ENCODE measurements at places on chromosomes 3 and 15.

- DNase-seq = no peak
These were observed 395.2 kb downstream of the MECOM start for GRCh38 chr3:169268286-169268776.

- no peak for DNase-seq
These were observed 263.7 kb downstream of the OCA2 start for GRCh38 chr15:27835233-27835939.

DNA sequence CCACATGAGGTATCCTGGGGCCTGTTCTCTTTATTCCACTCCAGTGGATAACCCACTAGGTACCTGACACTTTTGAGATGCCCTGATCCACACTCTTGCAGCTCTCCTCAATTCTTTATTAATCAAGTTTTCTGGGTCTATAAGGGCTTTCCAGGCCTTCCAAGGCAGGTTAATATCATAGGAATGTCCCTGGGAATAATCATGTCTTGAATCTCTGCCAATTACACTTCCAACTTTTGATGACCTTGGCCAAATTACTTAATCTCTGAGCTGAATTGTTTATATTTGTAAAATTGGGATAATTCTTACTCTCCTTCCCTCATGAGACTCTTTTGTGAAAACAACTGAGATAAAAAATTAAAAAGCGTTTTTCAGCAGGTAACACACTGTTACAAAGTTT is 881.7 kb downstream of the MCTP2 start:
- DNase-seq = peak; percentile 12

- DNase-seq = peak; percentile 21
These were observed 71.7 kb upstream of the SNRK start for GRCh38 chr3:43214616-43215015.

- DNase-seq = no peak
These were observed 28.0 kb downstream of the ARHGAP31 start for GRCh38 chr3:119322021-119322834.

DNA sequence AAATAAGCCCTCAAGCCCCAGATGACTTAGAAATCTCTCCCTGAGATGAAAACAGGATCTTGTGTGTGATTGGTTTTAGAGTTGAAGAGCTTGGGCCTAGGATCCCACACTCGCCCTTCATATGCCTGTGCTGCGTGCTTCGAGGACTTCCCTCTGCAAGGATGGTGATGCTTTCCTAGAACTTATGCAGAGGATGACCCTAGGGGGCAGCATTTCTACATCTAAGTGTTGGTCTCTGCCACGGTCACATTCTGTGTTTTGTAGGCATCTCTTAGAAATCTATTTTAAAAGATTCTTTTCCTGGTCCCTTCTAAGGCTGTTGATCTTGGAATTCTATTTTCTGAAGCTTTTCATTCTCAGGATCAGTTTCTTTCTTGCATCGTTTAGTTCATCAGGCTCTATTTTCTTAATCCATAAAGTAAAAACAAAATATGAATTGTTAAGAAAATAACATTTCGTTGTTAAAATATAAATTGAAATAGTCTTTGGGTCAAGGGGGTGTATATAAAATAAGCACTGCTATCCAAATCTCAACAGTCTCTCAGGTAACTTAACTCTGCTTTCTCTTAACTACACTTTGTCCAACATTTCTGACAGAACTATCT is 45.7 kb downstream of the WDR76 start:
- DNase-seq = peak; percentile 83

- DNase-seq = peak; percentile 92
These were observed 29.5 kb downstream of the KLHL24 start for GRCh38 chr3:183664913-183665381.

DNA sequence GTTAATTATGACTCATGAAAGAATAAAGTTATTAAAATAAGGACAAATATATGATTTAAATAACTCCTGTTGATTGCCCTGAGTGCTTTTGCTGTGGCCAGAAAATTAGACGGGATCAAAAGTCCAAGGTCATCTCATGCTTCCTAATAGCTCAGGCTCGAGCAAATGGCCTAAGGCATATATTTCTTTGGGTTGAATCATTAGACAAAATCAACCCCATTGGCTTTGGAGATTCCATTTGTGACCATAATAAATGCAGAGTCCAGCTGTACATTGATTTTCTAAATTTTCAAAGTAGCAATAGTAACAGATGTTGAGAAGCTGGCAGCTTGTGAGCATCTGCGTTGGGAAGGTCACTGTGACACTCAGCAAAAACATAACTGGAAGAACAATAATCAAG is 464.5 kb upstream of the TGFBR2 start:
- DNase-seq = no peak

DNA sequence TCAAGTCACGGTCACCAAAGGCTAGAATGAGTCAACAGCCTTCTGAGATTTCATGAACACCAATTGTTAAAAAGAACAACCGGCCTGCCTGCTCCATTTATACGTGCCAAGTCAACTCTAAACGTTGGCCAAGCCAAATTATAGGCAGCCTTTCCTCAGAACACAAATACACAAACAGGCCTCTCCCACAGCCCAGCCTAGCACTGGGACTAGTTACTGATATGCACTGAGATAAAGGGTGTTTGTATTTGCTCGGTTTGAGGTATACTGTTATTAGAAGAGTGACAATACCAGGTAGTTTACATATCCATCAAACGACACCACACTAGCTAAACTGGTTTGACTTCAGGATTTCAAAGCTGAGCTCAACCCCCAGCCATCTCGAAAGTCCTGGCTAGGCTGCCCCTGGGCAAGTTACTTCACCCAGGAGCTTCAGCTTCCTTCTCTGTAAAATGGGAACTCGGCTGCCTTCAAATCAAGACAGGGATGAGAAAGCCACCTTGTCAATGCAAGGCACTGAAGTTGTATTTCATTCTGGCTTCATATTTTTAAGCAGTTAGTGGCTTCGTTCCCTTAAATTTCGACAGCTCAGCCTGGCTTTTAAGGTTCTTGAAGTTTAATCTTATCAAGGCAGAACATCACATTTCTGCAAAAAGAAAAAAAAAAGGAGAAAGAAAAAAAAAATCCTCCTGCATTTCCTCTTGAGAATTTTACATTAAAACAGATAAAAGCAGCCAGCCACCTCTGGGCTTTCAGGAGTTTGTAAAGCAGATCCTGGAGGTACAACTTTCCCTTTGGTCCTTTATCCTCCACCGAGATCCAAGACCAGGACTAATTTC is 4.0 kb downstream of the TLE3 start:
- DNase-seq = peak; percentile 29

- DNase-seq = peak; percentile 15
These were observed 288.4 kb upstream of the DPH6 start for GRCh38 chr15:35834216-35834830.

DNA sequence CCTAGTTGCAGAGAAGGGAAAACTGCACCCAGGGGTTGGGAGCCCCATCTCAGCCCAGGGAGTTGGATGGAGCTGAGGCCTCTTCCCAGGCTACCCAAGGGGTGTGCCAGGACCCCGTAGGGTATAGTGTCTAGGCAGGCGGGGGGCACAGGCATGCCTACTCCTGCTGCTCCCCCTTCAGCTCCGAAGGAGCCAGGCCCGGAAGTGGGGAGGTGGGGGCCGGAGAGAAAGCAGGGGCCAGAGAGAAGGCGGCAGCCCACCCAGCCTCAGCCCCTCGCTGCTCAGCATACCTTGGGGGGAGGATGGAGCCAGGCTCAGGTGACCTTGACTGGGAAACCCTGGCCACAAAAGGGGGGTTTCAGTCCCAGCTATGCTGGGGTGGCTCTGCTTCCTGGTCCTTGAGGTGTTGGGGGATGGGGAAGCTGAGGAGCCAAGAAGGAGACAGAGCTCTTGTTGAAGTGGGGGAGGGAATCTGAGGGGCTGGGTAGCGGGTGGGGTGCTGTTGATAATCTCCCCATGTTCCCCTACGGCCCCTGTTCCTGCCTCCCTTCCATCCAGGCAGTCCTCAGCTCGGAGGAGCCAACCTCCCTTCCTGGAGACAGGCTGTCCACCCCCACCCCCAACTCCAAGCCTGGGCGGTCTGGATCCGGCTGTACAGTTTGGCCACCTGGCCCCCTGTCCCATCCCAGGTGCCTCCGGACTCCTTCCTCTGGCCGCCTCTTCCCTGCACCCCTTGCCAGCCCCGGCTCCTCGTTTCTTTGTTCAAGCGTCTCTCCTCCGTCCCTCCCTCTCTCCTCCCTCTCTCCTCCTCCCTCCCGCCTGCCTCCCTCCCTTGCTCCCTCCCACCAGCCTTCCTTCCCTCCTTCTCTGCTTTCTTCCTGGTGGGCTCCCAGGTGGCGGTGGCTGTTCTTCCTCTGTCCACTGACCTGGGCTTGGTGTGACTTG is 1.7 kb downstream of the SEMA3F start:
- DNase-seq = no peak

GRCh38 chr3:38005076-38006020 is 14.8 kb downstream of the VILL start:
- peak; percentile 22 for DNase-seq

GRCh38 chr15:35111861-35112260 is 26.8 kb upstream of the NANOGP8 start:
- no peak for DNase-seq

DNA sequence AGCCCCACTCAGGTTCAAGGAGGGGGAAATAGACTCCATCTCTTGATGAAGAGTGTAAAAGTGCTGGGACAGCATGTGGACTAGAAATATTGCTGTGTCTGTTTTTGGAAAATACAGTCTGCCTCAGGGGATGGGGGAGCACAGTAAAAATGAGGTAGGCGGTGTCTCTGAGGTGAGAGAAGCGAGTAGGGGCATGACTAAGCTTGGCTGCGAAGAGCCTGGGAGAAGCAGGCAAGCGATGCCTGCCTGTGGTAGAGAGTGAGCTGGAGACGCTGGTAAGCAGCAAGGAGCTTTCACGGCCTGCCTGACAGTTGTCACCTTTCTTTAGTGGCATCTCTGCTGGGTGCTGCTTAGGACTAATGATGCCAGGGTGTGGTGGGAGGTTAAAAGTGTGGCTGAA is 49.0 kb upstream of the DCLK3 start:
- no peak for DNase-seq

- DNase-seq = no peak
These were observed 555.3 kb downstream of the FOXP1 start for GRCh38 chr3:71028184-71028583.

All from AG10803 (cell line).